Dorsolateral prefrontal cortex (tissue), 122 donors: ENCODE measurements at places on chromosomes 6 and 20. TPM values are rescaled to one million over a fixed set of nuclear protein-coding genes. Genes with fewer than 3 reads are reported as not detected.

The CALHM4 gene
- not detected for total RNA-seq

The LPIN3 gene
- total RNA-seq, result 2.4 TPM

The SLC16A10 gene
- total RNA-seq, result 18.3 TPM

The MYCT1 gene
- total RNA-seq, result 3.3 TPM

The SMIM8 gene
- 25.9 TPM for total RNA-seq

The GRIK2 gene
- 110 TPM for total RNA-seq

The TAGAP gene
- 0.95 TPM for total RNA-seq

The FAM184A gene
- 29.5 TPM for total RNA-seq

The IL20RA gene
- total RNA-seq, result 2.5 TPM

The CLPSL2 gene
- not detected for total RNA-seq

The PKIG gene
- 66.9 TPM for total RNA-seq

The SLCO4A1 gene
- total RNA-seq, result 24.9 TPM

The ZNF334 gene
- total RNA-seq, result 18.6 TPM

The BANF2 gene
- not detected for total RNA-seq

The SPAG4 gene
- total RNA-seq, result 5.7 TPM

The KCNG1 gene
- total RNA-seq, result 5.6 TPM

The AIF1 gene
- total RNA-seq, result 9.1 TPM
